ENCODE measurements at places on chromosomes 5 and 9.
A peak's percentile ranks its signal among the peaks of the same experiment; 100 is the strongest.

- no peak for DNase-seq
Measured at GRCh38 chr5:79093762-79094161, 17.8 kb upstream of the BHMT start.

- no peak for DNase-seq
Measured at GRCh38 chr5:119072496-119072895, 1.6 kb downstream of the DMXL1 start.

- no peak for DNase-seq
Measured at GRCh38 chr5:171598641-171599152, 179.2 kb downstream of the FGF18 start.

DNA sequence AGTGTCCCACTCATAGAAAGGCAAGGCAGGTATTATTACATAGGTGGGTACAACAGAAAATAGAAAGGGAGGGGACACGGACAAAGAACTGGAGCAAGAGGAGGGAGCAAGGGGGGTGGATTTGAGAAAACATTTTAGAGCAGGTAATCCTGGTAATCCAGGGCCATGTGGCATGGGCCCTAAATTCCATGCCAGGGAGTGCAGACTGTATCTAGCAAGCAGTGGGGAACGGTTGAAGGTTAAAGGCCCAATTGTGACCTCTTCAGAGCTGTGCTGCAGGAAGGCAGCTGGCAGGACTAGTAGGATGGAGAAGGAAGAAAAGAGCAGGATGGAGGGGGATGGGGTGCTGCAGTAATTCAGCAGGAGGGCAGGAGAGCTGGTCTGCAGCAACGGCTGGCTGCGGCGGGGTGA, 75.2 kb downstream of the PDE6A start:
- DNase-seq = no peak

DNA sequence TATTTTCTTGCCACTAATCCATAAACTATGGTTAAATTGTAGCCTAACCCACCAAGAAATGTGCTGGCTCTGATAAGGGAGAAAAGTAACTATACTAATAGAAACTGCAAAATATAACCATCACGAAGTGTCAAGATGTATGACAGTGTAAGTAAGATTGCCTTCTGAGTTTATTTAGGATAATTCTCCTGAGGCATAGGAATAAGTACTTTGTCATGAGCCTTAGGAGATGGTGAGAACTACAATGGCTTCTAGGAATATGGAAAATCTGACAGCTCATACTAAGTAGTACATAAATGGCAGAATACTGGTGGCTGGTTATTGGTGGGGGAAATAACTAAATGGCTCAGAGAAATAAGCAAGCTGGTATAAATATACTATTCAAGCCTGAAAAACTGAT, 543.9 kb downstream of the PRR16 start:
- DNase-seq = no peak

GRCh38 chr9:3628239-3628638, 102.4 kb upstream of the RFX3 start:
- no peak for DNase-seq

- DNase-seq = no peak
Measured at GRCh38 chr9:130659699-130660248, 4.6 kb upstream of the PRDM12 start.

DNA sequence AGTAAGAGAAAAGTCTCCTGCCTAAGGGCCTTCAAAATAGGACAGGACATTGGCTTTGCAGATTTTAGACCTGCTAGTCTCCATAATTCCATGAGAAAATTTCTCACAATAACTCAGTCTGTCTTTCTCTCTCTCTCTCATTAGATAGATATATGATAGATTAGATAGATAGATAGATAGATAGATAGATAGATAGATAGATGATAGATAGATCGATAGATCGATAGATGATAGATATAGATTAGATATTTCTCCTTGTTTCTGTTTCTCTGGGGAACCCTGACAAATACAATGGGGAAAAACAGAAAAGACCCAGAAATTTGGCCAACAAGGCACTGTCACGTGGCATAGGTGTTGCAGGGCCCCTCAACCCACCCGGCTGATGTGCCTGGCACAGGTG, 84.4 kb upstream of the ALDH1B1 start:
- DNase-seq = no peak

GRCh38 chr5:149656576-149657182, 73.4 kb upstream of the PPARGC1B start:
- DNase-seq = peak; percentile 44

DNA sequence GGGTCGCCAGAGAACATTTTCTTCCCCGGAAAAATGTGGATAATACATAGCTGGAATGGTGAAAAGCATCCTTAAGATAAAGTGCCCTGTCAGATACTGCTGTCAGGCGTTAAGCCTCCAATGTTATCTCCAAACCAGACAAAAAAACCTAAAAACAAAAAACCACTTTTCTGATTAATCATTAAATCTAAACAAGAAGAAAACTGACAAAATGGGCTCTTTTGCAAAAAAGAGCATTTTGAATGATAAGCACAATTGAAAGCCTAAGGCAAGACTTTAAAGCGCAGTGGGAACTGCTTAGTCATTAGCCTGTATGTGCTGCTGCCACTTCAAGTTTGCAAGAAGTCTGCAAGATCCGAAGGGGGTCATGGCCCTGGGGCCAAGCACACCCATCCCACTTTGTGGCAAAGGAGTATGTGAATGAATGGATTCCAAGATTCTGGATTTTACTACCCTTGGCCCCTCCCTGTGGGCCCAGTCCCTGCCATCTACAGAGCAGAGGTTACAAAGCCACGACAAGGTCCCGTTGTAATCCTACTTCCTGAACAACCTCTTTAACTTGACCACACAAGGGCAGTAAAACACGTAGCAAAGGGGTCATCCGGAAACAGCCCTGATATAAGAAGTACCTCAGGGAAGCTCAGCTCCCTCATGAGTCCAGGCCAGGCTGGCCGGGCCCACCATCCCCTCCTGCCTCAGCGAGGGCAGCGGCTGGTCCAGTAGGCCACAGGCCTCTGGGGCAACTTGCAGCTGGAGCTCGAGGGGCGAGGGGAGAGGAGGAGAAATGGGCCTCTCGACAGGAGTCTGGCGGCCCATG, 29.7 kb downstream of the SHB start:
- no peak for DNase-seq

DNA sequence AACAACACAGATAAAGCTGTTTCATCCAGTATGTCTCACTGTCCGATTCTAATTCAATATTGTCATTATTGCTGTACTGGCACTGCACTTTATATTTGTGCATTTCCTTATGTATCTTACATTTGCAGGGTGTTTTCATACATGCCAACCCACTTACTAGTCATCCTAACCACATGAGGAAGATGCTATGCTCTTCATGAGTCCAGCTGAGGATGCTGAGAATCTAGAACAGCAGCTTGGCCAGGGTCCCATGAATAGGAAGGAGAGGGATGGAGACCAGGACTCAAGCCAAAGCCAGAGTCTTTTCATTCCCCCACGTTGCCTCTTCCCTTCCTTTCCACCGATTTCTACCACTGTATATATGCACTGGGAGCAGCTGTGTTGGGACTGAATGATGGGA, 292.8 kb upstream of the KLF4 start:
- DNase-seq = no peak

- DNase-seq = no peak
Measured at GRCh38 chr9:72322678-72323077, 42.3 kb downstream of the ZFAND5 start.

GRCh38 chr5:91194824-91195381, 188.2 kb downstream of the ARRDC3 start:
- no peak for DNase-seq

DNA sequence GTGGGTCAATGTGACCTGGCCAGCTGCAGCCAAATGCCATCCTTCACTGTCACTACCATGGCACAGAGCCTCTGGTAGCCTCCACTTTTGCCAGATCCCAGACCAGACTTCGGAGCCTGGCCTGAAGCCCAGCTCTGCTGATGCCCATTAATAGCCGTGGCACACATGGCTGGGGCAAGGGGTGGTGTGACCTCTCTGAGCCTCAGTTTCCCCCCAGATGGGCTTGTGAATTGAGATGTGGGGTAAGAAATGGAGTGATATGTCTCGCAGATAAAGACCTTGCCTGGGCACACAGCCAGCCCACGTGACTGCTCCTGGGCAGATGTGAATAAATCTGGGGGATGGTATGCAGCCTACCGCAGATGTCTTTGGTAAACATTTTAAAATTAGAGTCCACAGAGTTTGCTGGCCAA, 13.9 kb downstream of the SUSD3 start:
- DNase-seq = no peak

DNA sequence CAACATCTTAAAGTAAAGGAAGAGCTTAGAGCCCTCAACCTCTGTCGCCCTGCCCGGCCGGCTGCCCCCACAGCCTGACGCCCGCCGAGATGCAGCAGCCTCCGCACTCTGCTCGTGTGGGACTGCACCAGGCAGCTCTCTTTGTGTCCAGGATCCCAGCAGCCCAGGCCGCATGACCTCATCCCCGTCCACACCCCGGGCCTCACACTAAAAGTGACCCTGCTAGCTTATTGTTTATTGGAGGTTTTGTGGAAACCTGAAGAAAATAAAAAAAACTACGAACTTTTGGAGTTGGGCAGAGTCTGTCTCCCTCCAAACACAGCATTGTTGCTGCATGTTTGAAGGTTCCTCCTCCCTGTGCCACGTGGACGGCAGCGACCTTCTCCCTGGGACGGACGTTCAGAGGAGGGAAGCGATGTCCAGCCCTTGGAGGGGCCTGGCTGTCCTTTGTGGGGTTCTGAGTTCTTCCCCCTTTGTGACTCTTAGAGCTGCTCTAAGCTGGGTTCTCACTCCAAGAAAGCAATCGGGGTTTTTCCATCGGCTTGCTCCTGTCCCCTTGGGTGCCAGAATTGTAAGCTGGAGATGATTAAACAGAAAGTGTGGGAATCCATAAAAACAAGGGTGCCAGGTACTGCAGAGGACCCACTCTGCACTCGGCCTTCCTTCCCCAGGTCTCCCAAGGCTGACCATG, 103.5 kb upstream of the COL5A1 start:
- no peak for DNase-seq

GRCh38 chr5:167065794-167066193, 1225.7 kb upstream of the WWC1 start:
- DNase-seq = no peak

- no peak for DNase-seq
Measured at GRCh38 chr9:852539-852938, 11.0 kb downstream of the DMRT1 start.

GRCh38 chr5:102682101-102682647, 72.9 kb upstream of the PAM start:
- DNase-seq = no peak

DNA sequence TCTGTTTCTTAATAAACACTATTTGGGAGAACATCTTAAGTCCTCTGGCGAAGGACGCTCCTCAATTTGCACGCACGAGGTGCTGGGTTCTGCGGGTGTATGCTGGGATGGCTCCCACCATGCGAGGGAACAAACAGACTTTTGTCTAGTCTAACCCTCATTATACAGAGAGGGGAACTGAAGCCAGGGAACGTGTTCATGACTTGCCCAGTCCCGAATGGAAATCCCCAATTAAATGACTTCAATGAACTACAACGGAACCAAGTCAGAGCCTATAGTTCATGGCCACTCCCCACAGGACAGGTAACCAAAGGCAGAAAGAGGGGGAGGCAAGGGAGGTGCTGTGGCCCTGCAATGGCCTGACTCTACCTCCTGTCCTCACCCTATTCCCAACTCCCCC, 9.3 kb downstream of the TLE1 start:
- DNase-seq = no peak

GRCh38 chr5:76175051-76175666, 92.0 kb downstream of the SV2C start:
- DNase-seq = peak; percentile 74

GRCh38 chr5:40754381-40755092, 1.2 kb downstream of the TTC33 start:
- no peak for DNase-seq

DNA sequence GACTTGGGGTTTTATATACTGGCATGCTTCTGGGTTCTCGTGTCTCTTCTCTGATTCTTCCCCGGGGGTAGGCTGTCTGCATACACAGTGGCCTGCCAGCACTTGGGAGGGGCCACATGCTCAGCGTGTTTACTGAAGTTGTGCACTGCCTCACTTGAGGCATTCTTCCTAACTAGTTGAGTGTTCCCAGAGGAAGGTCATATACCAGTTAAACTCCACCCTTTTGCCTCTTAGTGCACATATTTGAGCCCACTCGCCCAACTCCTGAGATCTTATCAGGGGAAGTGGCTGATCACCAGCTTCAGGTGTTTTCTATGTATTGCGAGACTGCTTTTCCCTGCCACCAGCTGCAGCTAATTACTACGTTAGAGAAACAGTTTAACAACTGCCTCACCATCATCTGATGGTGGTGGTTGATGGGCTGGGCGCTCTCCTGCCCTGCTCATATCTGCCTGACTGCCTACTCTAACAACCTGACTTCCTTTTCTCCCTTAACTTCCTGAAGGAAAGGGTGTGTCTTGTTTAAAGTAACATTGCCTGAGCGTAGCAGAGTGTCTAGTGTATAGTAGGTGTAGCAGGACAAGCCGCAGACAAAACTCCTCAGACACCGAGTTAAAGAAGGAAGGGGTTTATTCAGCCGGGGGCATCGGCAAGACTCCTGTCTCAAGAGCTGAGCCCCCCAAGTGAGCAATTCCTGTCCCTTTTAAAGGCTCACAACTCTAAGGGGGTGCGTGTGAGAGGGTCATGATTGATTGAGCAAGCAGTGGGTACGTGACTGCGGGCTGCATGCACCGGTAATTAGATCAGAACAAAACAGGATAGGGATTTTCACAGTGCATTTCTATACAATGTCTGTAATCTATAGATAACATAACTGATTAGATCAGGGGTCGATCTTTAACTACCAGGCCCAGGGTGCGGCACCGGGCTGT, 60.1 kb upstream of the CLINT1 start:
- peak; percentile 44 for DNase-seq

GRCh38 chr5:126641387-126641786, 40.6 kb downstream of the PHAX start:
- no peak for DNase-seq

DNA sequence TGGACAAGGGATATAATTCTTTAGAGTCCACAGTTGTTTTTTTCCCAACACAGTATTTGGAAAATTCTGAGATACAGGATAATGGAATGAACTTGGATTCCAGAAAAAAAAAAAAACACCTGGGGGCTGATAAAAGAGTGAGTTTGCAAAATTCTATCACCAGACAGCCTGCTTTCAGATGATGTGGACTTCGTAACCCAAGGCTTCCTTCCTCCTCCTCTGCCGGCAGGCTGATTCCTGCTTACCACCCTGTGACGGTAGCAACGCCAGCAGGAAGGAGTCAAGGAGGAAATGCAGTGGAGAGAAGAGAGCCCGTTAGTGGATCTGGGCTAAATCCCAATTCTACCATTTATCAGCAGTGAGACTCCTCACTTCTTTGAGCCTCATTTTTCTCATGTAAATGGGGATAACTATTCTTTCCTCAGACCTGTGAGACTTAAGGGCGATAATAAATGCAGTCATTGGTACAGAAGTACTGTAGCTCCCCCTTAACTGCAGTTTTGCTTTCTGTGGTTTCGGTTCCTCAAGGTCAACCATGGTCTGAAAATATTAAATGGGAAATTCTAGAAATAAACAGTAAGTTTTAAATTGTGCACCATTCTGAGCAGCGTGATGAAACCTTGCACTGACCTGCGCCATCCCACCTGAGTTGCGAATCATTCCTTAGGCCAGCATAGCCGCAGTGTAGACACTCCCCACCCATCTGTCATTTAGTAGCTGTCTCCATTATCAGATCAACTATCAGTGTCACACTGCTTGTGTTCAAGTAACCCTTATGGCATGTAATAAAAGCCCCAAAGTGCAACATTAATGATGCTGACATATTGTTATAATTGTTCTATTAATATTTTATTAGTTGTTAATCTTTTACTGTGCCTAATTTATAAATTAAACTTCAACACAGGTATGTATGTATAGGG, 71.4 kb downstream of the DCP2 start:
- no peak for DNase-seq

GRCh38 chr9:2824564-2824963, 19.3 kb downstream of the PUM3 start:
- DNase-seq = no peak

GRCh38 chr9:137158625-137159024, 11.2 kb downstream of the LRRC26 start:
- DNase-seq = no peak
